Right renal cortex interstitium (tissue), 3 donors: ENCODE measurements at places on chromosomes 5 and 9. TPM values are rescaled to one million over a fixed set of nuclear protein-coding genes. Genes with fewer than 3 reads are reported as not detected.

DNA sequence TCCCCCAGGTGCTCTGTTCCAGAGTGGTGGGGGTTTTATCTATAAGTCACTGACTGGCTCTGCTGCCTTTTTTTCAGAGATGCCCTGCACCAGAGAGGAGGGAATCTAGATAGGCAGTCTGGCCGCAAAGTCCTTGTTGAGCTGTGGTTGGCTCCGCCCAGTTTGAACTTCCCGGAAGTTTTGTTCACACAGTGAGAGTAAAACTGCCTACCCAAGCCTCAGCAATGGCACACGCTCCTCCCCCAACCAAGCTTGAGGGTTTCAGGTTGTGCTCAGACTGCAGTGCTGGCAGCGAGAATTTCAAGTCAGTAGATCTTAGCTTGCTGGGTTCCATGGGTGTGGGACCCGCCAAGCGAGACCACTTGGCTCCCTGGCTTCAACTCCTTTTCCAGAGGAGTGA, 1428.6 kb downstream of the MAT2B start:
- DNase-seq = no peak

DNA sequence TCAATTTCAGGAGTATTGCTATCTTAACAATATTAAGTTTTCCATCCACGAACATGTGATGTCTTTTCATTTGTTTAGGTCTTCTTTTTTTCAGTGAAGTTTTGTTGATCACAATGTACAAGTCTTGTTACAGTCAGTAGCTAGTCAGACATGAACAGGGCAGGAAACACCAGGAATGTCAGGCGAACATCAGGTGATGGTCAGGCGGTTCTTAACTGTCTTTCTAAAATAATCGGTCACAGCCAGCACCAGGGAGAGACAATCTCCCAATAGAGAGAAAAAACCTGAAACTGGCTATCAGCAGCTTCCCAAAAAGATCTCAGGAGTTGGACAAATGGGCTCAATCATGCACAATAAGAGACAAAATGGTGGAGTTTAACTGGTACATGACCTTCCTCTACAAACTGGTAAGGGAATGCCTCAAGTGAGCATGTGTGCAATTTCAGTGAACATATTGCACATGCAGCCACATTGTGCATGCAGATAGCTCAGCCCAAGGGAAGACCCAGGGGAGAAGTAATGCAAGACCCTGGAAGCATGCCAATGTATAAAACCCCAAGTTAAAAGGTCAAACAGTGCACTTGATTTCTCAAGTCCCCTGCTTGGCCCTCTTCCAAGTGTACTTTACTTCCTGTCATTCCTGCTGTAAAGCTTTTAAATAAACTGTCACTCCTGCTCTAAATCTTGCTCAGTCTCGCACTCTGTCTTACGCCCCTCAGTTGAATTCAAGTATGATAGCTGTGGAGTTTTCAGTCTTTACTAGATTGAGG, 176.1 kb upstream of the RASEF start:
- DNase-seq = no peak

- DNase-seq = no peak
Measured at GRCh38 chr9:36995927-36996705, 38.0 kb downstream of the PAX5 start.

GRCh38 chr5:95382801-95383200, 8.4 kb upstream of the FAM81B start:
- no peak for DNase-seq

DNA sequence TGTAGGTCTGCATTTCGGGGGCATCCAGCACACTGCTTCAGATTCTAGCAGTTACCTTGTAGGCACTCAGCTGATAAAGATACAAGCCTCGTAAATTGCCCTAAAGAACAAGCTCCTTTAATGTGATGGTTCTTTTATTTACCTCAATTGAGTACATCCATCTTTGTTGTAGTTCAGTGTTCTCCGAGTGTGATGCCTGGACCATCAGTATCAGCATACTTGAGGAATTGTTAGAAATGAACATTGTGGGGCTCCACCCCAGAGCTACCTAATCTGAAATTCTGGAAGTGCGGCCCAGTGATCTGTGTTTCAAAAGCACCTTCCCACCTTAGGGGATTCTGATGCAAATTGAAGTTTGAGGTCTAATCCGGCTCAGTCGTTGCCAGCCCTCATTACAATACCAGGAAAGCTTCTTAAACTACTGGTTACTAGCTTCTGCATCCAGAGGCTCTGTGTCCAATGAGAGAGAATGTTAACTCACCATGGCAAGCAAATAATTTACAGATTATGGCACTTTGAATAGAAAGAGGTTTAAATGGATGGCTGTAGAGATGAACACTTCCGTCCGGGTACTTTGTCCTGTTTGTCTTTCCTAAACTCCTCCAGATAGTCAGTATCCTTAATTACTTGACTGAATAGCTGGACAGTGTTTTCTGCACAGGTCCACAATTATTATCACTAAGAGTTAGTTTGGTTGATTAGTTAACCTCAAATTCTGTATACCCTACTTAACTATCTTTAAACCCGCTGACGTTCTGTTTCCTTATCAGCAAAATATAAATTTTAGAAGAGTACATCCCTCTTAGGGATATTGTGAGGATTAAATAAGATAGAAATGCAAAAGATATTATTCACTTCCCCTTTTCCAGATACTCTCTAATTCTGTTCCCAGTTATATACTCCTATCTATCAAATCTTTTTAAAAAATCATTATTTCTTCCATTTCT, 47.9 kb downstream of the RAI14 start:
- DNase-seq = no peak

DNA sequence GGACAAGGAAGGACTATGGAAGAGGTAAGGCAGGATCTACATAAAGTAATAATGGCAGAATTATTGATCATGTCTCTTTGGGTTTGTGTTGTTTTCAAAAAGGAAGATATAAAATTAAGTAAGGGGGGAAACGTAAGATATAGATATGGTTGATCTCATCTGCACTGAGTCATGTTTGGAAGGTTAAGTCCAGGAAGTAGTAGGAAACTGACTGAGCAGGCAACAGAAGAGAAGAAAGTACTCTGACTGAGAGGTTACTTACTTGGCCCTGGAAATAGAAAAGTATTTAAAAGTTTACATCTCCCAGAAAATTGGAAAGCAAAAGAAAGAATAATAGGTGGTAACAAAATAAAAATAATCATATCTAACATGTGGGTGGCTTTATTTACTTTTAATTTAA, 405.3 kb upstream of the RGMB start:
- no peak for DNase-seq

GRCh38 chr9:130205912-130206311, 33.7 kb downstream of the NCS1 start:
- DNase-seq = no peak

GRCh38 chr9:18360005-18360404, 113.9 kb upstream of the ADAMTSL1 start:
- DNase-seq = no peak

- no peak for DNase-seq
Measured at GRCh38 chr5:55823151-55823796, 27.9 kb upstream of the IL31RA start.

DNA sequence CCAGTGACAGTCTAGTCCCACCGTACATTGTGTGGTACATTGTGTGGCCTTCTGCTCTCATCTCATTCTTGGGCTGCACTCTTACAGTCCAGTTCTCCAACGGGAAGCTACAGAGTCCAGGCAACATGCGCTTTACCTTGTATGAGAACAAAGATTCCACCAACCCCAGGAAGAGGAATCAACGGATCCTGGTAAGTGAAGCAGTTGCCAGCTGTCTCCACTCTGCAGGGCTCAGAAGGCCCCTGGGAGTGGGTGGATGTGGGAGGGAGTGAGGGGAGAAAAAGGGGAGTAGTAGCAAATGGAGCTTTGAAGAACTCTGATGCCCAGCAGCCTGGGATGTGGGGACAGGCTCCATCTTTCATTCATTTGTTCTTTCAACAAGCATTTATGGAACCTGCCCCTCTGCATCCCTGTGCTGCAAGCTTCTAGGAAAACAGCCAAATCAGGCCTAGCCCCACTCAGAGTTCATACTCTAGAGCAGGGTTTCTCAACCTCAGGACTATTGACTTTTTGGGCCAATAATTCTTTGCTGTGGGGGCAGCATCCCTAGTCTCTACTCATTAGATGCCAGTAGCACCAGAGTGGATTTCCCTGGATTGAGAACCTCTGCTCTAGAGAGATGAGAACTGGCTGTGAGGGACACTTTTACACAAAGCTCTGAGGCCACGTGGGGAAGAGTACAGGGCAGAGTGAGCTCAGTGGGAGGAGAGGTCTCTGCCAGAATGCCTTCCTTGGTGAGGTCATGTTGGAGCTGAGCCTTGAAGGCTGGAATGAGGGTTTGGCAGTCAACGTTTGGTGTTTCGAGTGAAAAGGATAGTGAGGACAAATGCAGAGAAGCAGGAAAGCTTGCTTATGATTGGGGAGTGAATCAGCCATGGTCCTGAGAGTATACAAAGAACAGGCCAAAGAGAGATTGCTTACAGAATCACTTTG, 1.1 kb downstream of the POLR1E start:
- DNase-seq = no peak

DNA sequence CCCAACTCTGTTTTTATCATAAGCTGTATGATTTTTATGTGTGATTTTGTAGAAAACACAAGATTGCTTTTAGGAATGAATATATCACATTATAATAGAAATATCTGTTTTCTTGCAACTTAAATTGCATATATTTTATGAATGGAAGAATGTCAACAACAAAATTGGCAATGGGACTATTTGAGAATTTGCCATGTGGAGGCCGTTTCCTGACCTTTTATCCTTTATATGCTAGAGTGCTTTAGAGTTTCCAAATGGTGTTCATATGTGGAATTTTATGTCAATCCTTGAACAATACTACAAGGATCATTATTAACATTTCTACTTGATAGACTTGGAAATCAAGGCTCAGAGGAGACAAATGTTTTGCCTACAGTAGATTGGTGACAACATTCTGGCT, 34.2 kb downstream of the ITGA1 start:
- DNase-seq = no peak

GRCh38 chr5:158910782-158911692, 188.7 kb downstream of the EBF1 start:
- no peak for DNase-seq

DNA sequence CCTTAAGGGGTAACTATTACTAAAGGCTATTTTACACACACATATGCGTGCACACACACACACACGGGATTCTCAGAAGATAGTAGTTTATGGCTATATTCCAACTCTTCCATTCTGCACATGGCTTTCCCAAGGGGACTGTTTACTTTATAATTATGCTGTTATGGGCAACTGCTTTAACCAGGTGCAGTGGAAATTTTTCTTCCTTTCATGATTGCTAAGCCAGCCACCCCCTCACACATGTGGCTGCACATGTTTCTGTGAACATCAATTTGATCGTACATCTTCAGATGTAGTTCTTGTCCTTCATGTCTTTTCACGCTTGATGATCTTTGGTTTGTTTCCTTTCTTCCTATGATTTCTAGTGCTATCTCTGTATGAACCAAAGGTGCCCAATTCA, 37.0 kb downstream of the MRPS30 start:
- no peak for DNase-seq

DNA sequence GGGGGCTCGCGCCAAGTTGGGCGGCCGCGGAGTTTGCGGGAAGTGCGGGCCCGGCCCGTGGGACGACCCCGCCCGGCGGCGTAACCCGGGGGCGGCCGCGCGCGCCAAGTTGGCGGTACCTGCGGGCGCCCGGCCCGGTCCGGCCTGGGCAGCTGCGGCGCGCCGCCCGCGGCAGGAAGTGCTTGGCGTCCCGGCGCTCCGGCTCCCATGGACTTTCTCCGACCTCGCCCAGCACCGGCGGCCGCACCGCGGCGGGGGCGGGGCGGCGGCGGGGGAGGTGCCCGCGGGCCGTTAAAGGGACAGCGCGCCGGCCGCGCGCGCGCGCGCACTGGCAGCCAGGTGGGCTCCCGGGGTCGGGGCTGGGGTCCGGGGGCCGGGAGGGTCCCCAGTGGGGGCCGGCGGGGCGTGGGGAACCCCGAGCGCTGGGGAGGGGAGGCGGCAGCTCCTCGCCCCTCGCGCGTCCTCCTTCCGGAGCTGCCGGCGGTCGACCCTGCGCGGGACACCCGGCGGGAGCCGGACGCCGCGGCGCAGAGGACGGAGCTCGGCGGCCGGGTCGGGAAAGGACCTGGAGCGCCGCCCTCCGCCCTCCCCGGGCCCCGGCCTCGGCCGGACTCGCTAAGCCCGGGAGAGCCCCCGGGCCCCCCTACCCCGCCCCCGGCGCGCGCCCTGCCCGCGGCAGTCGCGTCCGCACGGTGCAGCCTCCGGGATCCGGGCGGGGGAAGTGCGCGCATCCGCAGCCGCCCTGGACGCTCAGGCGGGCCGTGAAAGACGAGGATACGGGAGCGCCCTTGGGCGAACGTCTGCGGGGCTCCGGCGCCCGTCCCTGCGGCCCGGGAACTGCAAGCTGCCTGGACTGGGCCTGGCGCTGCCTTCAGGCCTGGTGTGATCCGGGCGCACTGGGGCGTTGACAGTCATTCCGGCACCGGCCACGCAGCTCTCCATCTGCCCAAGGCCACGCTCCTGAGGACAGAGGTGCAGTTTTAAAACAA, at the start of gene NACC2:
Gene NACC2 (minus strand): TSS at position 220 of the 989 bp plus-strand sequence. CDS start 44,768 bp downstream, outside the sequence.
- DNase-seq = no peak

GRCh38 chr9:86836797-86837196, 110.5 kb downstream of the GAS1 start:
- DNase-seq = no peak

DNA sequence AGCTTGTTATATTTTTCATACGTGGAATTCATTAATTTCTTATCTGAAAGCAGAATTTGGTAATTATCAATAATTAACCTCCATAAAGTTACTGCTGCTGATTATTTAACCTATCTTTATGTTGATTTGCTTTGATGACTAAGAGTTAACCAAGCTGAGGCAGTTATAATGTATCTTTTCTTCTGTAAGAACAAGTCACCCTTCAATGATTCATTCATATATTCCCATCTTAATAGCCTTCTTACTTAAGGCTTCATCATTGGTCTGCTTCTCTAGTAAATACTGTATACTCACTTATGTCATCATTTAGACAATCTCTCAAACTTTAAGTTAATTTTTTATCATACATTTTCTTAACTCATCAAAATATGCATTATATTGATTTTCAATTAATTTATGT, 592.2 kb downstream of the ANXA1 start:
- no peak for DNase-seq

- DNase-seq = no peak
Measured at GRCh38 chr9:126503333-126504085, 110.2 kb upstream of the LMX1B start.

- DNase-seq = no peak
Measured at GRCh38 chr5:7078901-7079300, 317.0 kb upstream of the ADCY2 start.

The PCDHB5 gene
- polyA plus RNA-seq = 8.5 TPM

The KIAA0825 gene
- polyA plus RNA-seq = 4.0 TPM

The RNF14 gene
- 67.9 TPM for polyA plus RNA-seq

The PCDHB13 gene
- 5.4 TPM for polyA plus RNA-seq

The CDO1 gene
- 31.0 TPM for polyA plus RNA-seq

The C1QTNF2 gene
- 0.90 TPM for polyA plus RNA-seq

The SLC46A2 gene
- polyA plus RNA-seq = 0.30 TPM

The SPINK6 gene
- polyA plus RNA-seq = not detected

The PAPPA gene
- 4.1 TPM for polyA plus RNA-seq

The NKD2 gene
- 16.5 TPM for polyA plus RNA-seq

The FBP2 gene
- 0.21 TPM for polyA plus RNA-seq

The NSA2 gene
- polyA plus RNA-seq = 326 TPM

The SAXO1 gene
- 0.17 TPM for polyA plus RNA-seq

The GNA14 gene
- 16.7 TPM for polyA plus RNA-seq

The MCC gene
- 31.6 TPM for polyA plus RNA-seq

The TRAF1 gene
- polyA plus RNA-seq = 5.4 TPM

The LHX2 gene
- not detected for polyA plus RNA-seq

The CATSPER3 gene
- polyA plus RNA-seq = 0.98 TPM

The TMEM215 gene
- 0.28 TPM for polyA plus RNA-seq

The SLC27A6 gene
- 2.0 TPM for polyA plus RNA-seq

The ENC1 gene
- 62.5 TPM for polyA plus RNA-seq
